NCI-H1092 treated with DMSO at 0.1 percent for 48 hours (cell line): ENCODE measurements at places on chromosomes 2 and 18.
A peak's percentile ranks its signal among the peaks of the same experiment; 100 is the strongest.

- DNase-seq: no peak
Measured at GRCh38 chr2:207807516-207807915, 37.8 kb upstream of the FZD5 start.

DNA sequence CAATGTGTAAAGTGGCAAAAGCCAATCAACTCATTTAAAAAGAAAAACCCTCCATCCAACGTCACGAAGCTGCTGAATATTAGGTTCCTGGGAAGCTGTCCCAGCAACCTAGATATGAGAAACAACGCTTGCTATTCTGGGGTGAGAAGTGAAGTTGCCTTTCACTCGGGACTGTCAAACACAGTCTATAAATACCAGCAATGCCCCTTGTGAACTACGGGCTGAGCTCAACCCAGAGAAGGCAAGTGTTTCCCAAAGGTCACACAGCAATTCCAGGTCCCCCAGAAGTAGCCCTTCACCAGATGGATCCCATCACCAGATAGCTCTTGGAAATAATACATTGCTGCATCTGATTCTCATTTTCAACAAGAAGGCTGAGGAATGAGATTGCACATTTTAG lies 67.9 kb downstream of the BCL11A start:
- no peak for DNase-seq

DNA sequence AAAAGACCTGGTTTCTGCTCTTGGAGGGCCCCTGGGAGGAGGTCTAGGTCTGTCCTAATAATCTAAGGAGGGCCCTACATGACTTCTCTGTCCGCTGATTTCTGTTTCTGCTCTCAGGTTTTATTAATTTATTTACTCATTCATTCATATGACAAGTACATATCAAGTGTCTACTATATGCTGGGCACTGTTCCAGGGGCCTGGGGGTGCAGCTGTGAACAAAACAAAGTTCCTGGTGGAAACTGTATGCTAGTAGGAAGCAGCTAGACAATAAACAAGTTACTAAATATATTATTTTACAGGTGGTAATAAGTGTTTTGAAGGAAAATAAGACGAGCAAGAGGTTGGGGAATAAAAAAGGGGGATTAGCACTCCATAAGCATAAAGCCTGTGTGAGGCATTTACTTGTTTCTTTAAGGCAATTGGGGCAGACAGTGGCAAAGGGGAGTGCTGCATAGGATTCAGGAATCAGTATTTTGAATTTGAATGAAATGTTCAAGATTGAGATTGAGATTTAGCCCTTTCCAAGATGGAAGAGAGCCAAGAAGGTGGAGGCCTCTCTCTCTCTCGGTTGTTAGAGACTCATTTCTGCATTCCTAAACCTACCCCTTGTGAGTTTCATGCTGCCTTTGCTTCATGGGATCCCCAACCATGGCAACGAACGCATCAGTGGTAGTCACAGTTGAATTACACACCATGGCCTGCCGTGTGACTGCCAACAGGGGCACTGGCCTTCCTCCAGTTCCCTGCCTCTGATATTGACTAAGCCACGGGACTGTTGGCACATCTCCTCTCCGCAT lies 28.3 kb downstream of the DRC1 start:
- peak; percentile 73 for DNase-seq

GRCh38 chr18:49959176-49959575 lies 145.8 kb upstream of the ACAA2 start:
- no peak for DNase-seq

DNA sequence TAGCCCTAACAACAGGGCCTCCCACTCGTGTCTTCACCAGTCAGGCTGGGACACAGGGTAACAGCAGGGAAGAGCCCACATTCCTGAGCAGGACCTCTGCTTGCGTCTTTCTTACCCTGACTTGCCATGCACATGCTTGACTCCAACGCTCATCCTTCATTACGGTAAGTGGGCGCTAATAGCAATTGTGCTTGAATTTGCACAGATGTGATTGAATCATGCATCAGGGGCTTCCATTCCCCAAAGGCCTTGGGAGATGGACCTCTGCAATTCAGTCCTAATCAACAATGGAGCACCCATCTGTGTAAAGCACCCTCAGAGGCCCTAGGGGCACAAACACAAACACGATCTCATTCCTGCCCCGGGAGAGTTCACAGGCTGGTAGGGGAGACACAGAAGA lies 13.5 kb downstream of the TEX51 start:
- no peak for DNase-seq

DNA sequence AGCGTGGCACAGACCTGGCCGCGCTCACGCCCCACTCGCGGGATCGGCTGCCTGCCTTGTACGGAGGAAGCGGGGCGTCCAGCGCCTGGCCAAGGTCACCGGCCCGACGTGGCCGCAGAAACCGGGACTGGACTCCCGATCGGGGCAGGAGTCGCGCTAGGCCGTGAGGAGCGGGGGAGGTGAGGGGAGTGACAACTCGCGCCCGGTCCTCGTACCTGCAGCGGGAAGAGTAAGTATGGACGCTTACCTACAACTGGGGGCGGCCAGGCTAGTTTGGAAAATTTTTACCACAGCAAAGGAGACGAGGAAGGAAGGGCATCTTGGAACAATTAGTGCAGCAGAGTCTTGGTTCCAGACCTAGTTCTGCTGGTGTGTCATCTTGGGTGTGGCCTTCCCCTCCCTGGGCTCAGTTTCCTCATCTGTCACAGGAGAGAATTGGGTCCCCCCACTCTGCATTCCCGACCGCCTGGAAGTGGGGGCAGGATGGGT lies 693 bp downstream of the UBE2F start:
- DNase-seq: no peak

GRCh38 chr18:63192126-63192884 lies 127.3 kb downstream of the BCL2 start:
- no peak for DNase-seq

DNA sequence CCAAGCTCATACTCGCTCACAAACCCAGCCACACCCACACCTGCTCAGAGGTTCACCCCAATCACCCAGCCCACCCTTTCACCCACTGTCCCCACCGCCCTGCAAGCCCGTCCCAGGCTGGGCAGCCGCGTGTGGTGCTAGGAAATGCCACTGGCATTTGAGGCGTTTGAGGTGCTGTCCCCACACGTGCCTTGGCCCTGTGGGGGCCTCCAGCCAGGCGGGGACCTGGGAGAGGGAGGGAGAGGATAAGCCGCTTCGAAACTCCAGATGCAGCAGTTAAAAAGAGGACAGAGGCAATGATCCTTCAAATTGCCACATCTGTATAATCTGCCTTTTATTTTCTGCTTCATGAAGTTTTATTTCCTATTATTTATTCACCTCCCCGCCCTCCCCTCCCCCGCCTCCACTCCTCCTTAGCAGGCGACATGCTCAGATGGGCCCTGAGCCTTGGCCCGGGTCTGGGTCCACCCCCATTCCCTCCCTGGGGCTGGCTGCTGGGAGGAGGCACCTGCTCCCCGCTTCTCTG lies 35.9 kb downstream of the PSD4 start:
- DNase-seq: no peak

DNA sequence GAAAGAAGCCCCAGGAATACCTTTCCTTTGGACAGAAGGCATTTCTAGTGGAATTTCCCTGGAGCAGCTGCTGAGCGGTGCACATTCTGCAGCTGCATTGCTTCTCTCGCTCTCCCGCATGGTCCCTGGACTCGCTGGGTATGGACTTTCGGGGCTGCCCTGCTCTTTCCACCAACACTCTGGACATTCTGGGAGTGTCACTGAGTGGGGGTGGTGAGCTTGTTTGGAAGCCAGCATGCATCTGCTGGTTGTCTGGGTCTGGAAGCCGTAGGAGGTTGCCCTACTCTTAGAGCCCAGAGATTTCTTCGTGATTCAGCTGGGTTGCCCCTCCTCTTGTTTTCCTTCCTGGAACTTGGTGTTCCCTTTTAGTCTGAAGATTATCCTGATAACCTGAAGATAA lies 52.6 kb downstream of the TWIST2 start:
- DNase-seq: no peak

- DNase-seq: no peak
Measured at GRCh38 chr18:10229458-10229857, 225.0 kb upstream of the APCDD1 start.

GRCh38 chr18:77220726-77221125 lies 28.9 kb upstream of the GALR1 start:
- DNase-seq: no peak

- no peak for DNase-seq
Measured at GRCh38 chr18:26556573-26556972, 8.2 kb upstream of the KCTD1 start.

GRCh38 chr2:19790291-19790690 lies 111.5 kb downstream of the TTC32 start:
- no peak for DNase-seq

GRCh38 chr2:68870215-68870614 lies 982 bp downstream of the BMP10 start:
- no peak for DNase-seq

DNA sequence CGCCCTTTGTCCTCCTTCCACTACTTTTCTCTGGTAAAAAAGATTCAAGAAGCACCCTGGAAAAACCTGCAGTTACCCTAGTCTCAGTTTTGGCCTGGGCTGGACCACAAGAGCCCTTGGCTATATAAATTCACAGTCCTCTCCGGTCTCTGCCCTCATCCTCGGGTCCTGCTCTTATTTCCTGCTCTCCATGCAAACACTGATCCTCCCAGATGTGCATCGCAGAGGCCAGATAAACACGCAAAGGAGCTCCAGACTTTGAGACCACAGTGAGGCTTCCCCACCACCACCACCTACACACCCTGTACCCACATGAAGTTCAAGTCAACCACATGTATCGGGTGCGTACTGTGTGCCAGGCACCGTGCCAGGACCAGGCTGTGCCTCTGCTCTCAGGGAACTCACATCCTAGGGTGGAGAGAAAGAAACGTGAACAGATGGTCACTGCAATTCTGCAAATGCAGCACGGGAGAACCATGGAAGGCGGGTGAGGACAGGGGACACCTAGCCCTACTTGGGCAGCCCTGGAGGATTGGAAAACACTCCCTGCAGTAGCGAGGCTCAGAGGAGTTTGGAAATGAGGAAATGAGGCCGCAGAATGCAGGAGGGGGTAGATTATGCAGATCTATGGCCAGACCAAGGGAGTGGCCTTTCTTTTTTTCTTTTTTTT lies 7.4 kb downstream of the CTDSP1 start:
- peak; percentile 79 for DNase-seq

GRCh38 chr2:101617796-101618195 lies 79.7 kb upstream of the MAP4K4 start:
- no peak for DNase-seq

- DNase-seq: peak; percentile 73
Measured at GRCh38 chr18:46148810-46149209, 44.6 kb downstream of the HAUS1 start.

GRCh38 chr18:51716277-51716676 lies 518.8 kb upstream of the MEX3C start:
- DNase-seq: no peak

DNA sequence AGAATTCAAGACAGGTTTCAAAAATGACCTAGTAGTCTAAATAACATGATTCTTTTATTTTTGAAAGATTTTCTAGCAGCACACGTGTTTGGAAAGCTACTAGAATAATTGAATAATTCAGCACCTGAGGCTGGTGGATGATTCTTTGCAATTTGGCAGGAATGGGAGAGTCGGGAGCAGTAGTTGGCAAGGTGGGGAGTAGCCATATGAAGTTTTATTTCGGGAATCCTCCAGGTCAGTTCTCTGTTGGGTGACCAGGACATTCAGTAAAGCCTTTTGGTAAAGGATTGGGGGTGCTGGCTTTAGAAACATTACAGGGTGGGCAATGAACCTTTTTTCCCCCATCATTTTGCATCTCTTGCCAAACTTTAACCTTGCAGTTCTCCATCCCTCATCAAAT lies 75.0 kb upstream of the LYPD6B start:
- no peak for DNase-seq

DNA sequence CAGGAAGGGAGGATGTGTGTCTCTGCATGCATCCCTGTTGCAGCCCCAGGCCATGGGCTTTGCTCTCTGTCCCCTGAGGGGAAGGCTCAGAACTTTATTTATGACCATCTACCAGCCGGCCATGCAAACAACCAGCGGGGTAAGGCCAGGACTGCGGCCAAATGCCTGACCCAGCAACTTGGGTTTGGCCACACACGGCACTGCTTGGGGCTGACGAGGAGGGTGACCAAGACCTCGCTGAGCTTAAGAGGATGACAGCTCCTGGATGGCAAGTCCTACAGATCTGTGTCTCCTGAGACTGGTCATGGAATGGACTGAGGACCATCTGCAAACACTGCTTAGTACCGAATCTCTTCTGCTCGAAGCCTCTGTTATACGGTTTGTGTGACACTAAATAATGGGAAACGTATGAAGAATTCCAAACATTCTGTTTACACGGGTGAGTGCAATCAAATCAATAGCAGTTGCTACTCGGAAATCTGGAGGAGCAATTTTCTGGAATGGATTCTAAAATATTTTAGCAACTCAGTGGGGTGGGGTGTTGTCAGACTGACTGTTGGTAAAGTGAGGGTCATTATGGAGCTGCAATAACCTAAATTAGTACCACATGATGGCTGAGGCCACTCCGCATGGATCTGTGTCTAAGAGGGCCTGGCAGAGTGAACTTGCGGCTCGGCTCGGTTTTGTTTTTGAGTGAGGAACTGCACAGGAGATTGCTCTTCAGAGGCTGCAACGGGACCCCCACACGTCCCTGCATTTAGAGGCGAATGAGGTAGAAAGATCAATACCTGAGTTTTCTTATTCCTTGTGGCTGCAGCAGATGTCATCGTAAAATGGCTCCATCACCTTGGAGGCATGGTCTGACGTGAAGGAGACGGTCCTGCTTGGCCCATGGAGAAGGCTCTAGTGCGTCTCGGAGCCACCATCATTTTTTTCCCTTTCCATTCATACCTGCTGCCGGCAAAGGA lies 26.6 kb downstream of the TMEM18 start:
- DNase-seq: no peak

GRCh38 chr2:142915502-142915901 lies 38.0 kb downstream of the KYNU start:
- no peak for DNase-seq

DNA sequence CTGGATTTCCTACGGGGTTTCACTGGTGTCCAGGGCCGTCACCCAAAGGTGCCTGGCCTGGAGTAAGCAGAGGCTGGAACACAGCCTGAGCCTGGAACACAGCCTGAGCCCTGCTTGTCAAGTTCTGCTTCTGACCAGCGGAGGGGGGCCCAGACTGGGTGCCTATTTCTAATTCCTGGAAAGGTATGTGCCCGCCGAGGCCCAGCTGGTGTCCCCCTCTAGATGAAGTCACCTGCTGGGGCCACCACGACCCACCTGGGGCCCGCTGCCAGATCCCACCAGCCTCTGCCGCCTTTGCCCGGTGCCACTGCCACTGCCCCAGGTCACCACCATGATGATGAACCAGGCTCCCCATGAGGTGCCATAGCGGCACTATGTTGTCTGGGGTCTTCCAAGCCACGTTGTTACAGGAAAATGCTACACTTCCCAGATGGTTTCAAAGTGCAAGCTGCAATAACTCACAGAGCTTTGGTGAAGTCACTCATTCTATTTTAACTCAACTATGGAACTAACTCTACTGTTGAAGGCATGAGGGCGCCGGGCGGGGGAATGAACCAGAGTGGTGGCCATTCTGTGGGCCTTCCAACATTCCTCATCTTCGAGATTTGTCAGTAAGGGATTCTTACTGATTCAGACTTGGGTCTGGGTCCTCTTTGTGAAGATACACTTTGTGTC lies 40.9 kb upstream of the LAPTM4A start:
- DNase-seq: no peak
